GM12878 (cell line): ENCODE measurements at places on chromosomes 2 and 18.
A peak's percentile ranks its signal among the peaks of the same experiment; 100 is the strongest.

DNA sequence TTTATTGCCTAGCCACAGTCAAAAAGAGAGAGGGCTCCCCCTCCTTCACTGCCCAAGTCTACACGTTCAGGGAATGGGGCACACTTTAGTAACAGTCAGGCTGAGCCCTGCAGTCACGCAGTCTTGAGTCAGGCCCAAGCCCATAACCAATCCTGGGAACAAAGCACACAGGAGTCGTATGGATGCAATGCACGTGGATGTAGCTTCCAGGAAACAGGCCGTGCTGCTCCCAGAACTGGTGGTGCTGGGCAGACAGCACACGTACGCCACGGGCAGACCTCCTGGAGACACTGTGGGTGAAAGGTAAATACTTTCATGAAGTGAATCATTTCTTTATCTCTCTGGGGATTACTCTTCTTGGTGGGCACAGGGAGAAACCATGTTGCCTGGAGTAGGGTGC lies 30.0 kb upstream of the MBP start:
- no peak for DNase-seq

- DNase-seq = no peak
These were observed 4.7 kb upstream of the LYG2 start for GRCh38 chr2:99260184-99260583.

- DNase-seq = no peak
These were observed 14.4 kb downstream of the CTIF start for GRCh38 chr18:48553236-48553635.

DNA sequence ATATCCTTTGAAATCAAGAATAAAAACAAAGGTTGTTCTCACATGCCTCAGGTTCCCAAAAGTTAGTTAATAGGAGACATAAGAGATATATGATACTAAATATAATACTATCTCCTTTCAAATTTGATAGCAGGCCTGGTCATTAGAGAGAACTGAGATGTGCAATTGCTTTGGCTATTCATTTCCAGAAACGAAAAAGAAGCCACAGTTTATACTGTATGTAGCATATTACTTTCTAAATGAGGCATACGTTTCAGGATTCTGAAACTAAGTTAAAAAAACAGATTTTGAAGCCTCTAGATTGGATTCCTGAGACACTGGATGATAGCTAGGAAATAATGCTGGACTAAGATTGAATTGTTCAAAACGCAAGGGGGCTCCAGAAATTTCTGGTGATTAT lies 7.1 kb downstream of the PPP1R1C start:
- peak; percentile 17 for DNase-seq

- no peak for DNase-seq
These were observed 130.7 kb upstream of the GPC1 start for GRCh38 chr2:240304746-240305161.
